ENCODE measurements at places on chromosomes 1 and 21.

- DNase-seq, result no peak
Measured at GRCh38 chr1:2474933-2475371, 1.1 kb upstream of the PLCH2 start.

DNA sequence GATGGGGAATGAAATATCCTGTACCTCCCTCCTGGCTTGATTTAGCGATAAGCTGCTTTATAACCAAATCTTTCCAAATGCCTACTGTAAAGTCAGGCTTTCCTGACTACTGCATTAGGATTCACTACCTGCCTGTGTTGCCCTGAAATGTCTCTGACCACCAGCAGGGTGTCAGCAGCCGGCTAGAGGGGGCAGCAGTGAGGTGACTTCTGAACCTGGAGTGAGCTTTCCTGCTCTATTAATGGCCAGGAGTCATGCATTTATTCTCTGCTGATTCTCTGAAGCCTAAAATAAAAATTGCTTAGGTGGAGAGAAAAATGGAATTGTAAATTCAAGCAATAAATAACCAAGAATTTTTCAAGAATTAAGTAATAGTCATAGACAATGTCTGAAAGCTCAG, 2.5 kb downstream of the BACE2 start:
- peak; percentile 33 for DNase-seq

DNA sequence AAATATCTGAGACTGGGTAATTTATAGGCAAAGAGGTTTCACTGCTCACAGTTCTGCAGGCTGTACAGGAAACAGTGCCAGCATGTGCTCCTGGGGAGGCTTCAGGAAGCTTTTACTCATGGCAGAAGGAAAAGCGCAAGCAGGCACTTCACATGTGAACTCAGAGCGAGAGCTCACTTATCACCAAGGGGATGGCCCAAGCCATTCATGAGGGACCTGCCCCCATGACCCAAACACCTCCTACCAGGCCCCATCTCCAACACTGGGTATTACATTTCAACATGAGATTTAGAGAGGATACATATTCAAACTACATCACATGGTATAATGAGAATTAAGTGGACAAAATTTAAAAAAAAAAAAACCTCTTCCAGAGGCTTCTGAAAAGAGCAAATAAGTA, 13.7 kb downstream of the WASF2 start:
- no peak for DNase-seq

DNA sequence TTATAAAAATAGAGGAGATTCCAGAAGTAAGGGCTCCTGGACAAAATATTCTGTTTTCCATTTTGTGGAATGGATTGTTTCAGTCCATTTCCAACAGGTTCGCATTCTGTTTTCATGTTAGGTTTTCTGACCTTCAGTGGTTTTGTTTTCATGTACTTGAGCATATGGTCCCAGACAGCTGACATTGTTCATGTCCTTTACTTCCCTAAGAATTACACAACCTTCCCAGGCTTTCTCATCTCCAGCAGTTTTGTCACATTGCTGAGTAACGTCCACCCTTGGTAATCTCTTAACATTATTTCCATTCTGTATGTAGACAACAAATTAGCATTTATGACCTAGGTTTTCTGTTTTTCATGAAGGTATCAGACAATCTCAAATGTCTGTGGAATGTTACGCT, 21.0 kb upstream of the ERRFI1 start:
- DNase-seq, result no peak

DNA sequence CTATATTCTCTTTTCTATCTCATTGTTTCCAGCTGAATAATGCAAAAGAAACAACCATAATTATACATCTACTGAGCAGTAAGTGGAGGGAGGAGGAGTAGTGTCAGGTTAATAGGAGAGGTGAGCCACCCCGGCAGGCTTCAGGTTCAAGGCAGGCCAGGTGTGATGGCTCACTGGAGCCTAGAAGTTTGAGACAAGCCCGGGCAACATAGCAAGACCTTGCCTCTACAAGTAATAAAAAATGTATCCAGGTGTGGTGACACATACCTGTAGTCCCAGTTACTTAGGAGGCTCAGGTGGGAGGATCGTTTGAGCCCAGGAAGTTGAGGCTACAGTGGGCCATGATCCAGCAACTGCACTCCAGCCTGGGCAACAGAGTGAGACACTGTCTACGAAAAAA, 1.9 kb upstream of the DIP2A start:
- no peak for DNase-seq

DNA sequence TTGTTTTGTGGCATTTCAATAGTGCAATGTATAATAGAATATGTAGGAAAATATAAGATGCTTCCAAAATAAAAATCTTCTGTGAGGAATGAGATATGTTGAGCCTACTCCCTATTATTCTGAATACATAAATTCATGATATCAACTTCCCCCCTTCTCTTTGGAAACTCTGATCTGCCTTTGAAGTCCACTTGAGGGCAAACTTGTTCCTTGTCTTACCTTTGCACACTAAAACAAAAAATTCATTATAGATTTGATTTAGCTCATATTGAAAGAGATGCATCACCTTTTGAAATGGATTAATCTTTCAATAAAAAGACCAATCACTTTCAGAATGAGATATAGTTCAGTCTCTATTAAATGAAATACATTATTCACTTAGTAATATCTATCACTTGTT, 580.7 kb upstream of the ADGRL4 start:
- no peak for DNase-seq
